Activated T-cell treated with anti-CD3 and anti-CD28 coated beads, Interleukin-2, amount 50 U/mL, for 1 hour (primary cell): ENCODE measurements at places on chromosomes 2 and 18.

GRCh38 chr2:240440704-240441320, 5.3 kb downstream of the GPC1 start:
- DNase-seq, result no peak

DNA sequence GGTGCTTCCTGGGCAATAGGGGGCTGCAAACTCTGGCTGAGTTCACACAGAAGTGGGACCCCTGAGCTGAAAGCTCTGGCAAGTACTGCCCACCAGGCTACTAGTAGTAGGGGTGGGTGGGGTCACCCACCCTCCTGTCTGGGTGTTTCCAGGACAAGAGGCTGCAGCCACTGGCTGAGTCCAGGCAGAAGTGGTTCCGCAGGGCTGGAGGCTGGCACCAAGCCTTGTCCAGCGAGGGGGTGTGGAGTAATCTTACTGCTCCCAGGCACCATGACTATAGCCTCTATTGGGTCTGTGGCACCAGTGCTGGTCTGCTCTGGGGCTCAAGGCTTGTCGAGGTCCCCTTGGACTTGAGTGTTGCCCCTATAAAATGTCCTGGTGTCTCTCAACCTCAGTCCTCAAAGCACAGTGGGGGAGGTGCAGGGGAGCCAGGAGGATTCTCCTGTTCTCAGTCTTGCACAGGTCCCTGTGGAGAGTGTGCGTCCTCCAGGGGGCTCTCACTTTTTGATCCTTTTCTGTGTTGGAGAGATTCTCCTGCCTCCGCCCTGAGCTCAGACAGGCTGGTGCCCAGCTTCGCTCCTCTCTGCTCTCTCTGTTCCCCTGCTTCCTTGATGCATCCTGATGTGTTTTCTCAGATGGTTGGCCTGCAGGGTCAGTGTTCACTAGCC, 48.1 kb downstream of the NUP35 start:
- DNase-seq, result no peak

- no peak for DNase-seq
Observed at GRCh38 chr18:24185805-24186204, 46.9 kb downstream of the CABYR start.

DNA sequence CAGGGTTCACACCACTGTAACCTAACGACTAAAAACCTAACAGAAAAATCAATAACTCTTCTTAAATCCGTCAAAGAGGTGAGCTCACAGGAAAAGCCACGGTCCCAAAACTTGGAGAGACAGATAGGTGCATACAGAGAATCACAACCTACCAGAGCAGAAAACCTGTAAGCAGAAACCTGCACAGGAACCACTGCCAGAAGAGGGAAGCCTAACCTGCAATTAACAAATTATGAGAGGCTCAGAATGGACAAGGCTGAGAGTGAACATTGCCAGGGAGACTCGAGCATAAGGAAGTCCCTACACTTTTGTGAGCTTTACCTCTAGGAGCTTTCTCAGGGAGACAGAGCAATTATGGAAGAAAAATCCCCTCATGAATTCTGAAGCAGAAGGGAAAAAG, 156.2 kb upstream of the NETO1 start:
- DNase-seq, result no peak

- DNase-seq, result no peak
Observed at GRCh38 chr2:147161746-147162145, 683.1 kb upstream of the ACVR2A start.

GRCh38 chr2:198036029-198036879, 231.9 kb downstream of the PLCL1 start:
- no peak for DNase-seq

- DNase-seq, result no peak
Observed at GRCh38 chr2:40752796-40753195, 300.9 kb upstream of the SLC8A1 start.

- no peak for DNase-seq
Observed at GRCh38 chr18:9103376-9103873, 926 bp downstream of the NDUFV2 start.
